ENCODE measurements at places on chromosomes 6 and 20.

- H3K27ac ChIP-seq = no peak overlapping the region
- no peak overlapping the region for H3K4me3 ChIP-seq
- DNase-seq = no peak
- no peaks in the 10 kb centered on the region for H3K27me3 ChIP-seq
Measured at GRCh38 chr6:13472099-13472498, 15.3 kb downstream of the GFOD1 start.

DNA sequence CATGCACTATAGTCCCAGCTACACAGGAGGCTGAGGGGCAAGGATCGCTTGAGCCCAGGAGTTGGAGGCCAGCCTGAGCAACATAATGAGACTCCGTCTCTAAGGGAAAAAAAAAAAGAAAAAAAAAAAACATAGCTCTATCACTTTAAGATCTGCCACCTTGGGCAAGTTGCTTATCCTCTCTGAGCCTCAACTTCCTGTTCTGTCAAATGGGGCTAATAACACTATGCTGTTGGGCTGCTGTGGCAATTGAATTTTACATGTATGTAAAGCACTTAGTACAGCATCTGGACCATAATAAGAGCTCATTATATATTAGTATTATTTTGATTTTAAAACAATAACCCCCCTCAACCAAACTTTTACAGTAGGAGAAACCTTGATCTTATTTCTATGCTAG lies 141.5 kb downstream of the ATXN1 start:
- no peak overlapping the region for H3K27ac ChIP-seq

DNA sequence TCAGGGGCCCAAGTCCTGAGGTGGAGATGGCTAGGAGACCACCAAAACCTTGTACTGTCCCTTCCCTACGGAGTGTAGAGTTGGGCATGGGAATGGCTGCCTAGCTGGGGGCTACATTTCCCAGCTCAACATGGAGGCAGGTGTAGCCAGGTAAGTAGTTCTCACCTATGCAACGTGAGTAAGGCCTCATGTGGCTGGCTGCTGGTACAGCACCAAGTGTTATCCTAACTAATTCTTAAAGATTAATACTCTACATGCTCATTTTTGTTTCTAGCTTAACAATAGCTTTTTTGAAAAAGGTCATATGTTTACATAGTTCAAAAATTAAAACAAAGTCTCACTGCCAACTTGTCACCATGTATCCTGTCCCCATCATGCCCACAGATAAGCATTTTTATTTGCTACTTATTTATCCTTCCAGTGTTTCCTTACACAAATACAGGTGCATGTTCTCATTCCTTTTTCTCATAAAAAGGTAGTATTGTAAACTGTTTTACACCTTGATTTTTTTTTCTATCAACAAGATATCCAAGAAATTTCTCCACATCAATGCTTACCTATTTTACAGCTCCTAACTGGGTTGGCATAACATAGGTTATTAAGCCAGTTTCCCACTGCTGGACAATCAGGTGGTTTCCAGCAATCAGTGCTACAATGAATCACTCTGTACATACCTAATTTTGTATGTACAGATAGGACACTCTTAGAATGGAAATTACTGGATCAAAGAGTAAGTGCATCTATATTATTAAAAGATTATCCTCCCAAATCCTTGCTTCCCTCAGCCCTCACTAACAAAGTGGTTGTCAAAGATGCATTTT lies 25.5 kb downstream of the ABHD12 start:
- H3K27ac ChIP-seq = no peak overlapping the region
- H3K36me3 ChIP-seq = no peaks in the 10 kb centered on the region
- H3K27me3 ChIP-seq = no peaks in the 10 kb centered on the region
- no peaks in the 10 kb centered on the region for H3K4me1 ChIP-seq
- H3K4me3 ChIP-seq = no peak overlapping the region

DNA sequence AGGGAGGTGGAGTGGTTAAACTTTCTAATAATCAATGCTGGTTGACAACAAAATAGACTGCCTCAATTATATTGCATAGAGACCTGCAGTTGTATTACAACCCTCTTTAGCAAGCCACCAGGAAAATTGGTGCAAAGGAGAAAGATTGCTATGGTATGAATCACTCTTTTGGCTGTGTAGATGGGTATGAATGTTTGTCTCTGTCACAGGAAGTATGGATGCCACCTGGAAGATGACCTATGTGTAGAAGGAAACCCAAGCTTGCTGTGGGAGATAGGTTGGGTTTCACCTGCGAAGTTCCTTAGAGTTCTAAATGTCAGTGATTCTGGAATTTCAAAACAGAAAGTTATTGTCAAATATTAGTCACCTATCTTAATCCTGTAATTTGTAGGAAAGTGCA lies 134.6 kb downstream of the SOBP start:
- H3K36me3 ChIP-seq = no peaks in the 10 kb centered on the region
- H3K4me3 ChIP-seq = no peak overlapping the region
- no peak overlapping the region for H3K27ac ChIP-seq
- no peak for DNase-seq

DNA sequence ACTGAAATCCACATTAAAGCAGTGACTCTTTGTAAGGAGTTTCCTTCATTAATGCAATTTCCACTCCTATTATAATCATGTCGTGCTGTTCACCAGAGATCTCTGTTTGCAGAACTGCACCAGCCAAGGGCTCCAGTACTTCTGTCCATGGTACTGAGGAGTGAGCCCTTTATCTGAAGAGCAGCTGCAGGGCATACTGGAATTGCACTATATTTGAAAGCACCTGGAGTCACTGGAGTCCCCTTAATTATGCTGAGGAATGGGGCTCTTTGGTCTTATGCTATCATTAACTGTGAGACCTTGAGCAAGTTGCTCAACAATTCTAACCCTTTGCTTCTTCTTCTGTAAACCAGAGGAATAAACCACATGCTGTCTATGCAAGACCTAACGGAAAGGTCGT lies 61.7 kb upstream of the NUP153 start:
- H3K27me3 ChIP-seq = no peaks in the 10 kb centered on the region
- DNase-seq = no peak
- H3K27ac ChIP-seq = no peak overlapping the region
- no peaks in the 10 kb centered on the region for H3K4me1 ChIP-seq
- no peak overlapping the region for H3K4me3 ChIP-seq

GRCh38 chr20:49786668-49787370 lies 25.8 kb upstream of the SLC9A8 start:
- H3K4me1 ChIP-seq = no peaks in the 10 kb centered on the region
- no peaks in the 10 kb centered on the region for H3K27me3 ChIP-seq
- no peak overlapping the region for H3K27ac ChIP-seq

- H3K27me3 ChIP-seq = no peaks in the 10 kb centered on the region
- H3K27ac ChIP-seq = no peak overlapping the region
- no peaks in the 10 kb centered on the region for H3K4me1 ChIP-seq
- no peak for DNase-seq
Measured at GRCh38 chr6:80133020-80133419, 26.5 kb downstream of the BCKDHB start.

DNA sequence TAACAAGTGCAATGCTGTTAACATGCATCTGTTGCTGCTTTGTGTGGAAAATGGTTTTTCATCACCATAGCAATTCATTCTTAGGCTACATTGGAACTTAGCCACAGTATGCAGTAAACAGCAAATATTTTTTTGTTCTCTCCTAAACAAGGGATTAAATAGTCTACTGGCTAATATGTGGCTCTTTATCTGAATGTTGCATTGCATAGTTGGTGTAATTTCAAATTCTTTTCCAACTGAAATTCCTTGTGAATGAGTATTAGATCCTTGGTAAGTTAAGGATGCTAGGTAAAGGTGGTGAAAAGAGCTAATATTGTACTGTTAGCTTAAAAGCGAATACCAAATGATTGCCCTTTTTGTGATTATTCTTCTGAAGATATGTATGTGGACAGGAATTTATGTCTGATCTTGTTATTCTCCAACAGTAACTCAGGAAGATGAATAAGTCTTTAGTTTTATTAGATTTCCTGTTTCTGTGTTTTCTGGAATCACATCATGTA lies 958 bp downstream of the MLIP start:
- H3K36me3 ChIP-seq = no peaks in the 10 kb centered on the region
- H3K27me3 ChIP-seq = no peaks in the 10 kb centered on the region
- no peaks in the 10 kb centered on the region for H3K4me1 ChIP-seq
- DNase-seq = no peak

DNA sequence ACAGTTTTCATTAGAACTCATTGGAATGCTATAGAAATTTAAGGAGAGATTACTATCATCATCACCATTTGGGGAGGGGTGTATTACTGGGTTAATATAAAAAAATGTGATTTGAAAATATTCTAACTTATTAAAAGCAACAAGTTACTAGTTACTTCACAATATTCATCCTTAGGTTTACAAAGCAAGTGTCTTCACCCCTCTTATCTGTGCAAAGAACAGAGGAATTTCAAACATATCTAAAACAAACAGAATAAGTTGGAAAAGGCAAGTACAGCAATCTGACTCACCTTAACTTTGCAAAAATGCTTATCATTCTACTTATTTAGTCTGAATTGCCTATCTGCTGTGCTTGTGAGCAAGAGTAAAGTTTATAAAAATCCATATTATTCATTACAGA lies 32.9 kb downstream of the DCBLD1 start:
- H3K27me3 ChIP-seq = no peaks in the 10 kb centered on the region
- H3K27ac ChIP-seq = no peak overlapping the region
- H3K36me3 ChIP-seq = no peaks in the 10 kb centered on the region
- no peak for DNase-seq
- H3K4me1 ChIP-seq = no peaks in the 10 kb centered on the region
- no peak overlapping the region for H3K4me3 ChIP-seq

DNA sequence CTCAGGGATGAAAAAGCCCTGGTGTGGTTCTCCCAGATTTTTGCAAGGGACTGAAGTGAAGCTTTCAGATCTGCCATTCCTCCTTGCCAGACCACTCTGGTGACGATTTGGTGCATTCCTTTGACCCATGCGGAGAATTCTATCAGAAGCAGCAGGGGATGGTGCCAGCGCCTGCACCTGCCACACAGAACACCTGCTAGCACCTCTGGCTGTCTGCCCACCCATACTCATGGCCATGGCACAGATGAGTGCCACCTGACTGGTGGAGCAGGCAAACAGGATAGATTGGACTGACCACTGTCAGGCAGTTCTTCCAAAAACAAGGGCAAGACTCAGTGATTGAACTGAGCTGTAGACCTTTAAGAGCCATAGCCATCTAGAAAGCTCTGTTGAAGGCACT lies 107.1 kb downstream of the CDYL start:
- no peaks in the 10 kb centered on the region for H3K27me3 ChIP-seq
- no peak for DNase-seq
- H3K4me1 ChIP-seq = no peaks in the 10 kb centered on the region
- H3K4me3 ChIP-seq = no peak overlapping the region
- H3K27ac ChIP-seq = no peak overlapping the region

DNA sequence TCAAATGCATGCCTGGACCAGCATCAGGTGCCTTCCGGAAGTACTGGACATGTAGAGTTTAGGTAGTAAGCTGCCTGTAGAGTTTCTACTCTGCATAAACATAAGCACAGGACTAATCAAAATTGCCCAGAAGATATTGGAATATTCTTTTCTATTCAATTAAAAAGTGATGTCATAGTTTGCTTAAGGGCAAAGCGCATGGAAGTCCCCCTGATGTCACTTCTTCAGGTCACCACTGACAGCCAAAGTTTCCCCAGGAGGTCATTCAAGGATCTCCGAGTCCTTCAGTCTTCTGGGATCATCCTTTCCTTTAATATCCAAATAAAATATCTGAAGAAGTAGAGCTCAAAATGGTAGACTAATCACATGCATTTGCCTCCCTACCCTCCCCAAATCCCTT lies 17.5 kb upstream of the RIN2 start:
- no peaks in the 10 kb centered on the region for H3K4me1 ChIP-seq
- no peaks in the 10 kb centered on the region for H3K27me3 ChIP-seq
- no peak overlapping the region for H3K27ac ChIP-seq
- no peak overlapping the region for H3K4me3 ChIP-seq
- DNase-seq = no peak
- no peaks in the 10 kb centered on the region for H3K36me3 ChIP-seq

DNA sequence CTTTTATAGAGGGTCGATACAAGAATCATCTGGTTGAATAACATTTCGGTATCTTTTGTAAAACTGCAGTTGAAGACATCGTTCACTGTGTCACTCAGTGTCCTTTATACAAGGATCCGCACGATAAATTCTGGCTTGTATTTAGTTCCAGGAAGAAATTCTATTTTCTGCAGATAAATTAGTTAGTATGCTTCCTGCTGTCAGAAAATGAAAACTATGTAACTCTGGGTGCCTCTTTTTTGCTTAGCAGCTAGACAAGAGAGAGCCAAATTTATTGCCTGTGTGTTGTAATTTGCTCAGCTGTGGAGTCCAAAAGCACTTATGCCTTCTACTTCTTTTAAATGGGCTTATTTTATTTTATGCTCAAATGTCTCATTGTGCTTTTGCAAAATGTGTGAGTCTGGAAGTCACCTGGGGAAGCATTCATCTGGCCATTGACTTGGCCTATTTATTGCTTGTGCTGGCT lies 56.5 kb upstream of the KCNK16 start:
- no peak overlapping the region for H3K27ac ChIP-seq
- no peaks in the 10 kb centered on the region for H3K27me3 ChIP-seq
- no peak overlapping the region for H3K4me3 ChIP-seq

DNA sequence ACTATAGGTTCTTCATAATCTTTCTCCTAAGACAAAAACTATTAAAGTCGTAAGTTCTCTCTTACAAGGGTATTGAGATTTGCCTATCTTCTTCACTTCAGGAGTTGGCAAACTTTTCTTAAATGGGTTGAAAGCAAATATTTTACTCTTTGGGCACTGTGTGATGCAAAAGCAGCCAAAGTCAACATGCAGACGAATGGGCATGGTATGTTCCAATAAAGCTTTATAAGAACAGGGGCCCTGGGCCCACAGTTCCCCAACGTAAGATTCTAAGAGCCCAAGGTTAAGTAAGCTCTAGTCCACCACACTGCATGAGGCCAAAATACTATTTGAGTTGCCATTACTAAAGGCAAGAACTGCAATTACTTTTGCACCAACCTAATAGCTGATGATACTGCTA lies 11.5 kb downstream of the CD164 start:
- no peak for DNase-seq
- no peak overlapping the region for H3K4me3 ChIP-seq
- H3K4me1 ChIP-seq = no peaks in the 10 kb centered on the region
- H3K36me3 ChIP-seq = no peaks in the 10 kb centered on the region
- H3K27ac ChIP-seq = no peak overlapping the region

GRCh38 chr20:58700121-58700821 lies 7.7 kb downstream of the NPEPL1 start:
- H3K4me1 ChIP-seq = no peaks in the 10 kb centered on the region
- DNase-seq = no peak
- H3K27ac ChIP-seq = no peak overlapping the region
- no peak overlapping the region for H3K4me3 ChIP-seq
- H3K36me3 ChIP-seq = peaks cover 6% of the 10 kb centered on the region
- no peaks in the 10 kb centered on the region for H3K27me3 ChIP-seq

All from breast epithelium (tissue), 4 donors.